ENCODE measurements at places on chromosomes 4 and X.

DNA sequence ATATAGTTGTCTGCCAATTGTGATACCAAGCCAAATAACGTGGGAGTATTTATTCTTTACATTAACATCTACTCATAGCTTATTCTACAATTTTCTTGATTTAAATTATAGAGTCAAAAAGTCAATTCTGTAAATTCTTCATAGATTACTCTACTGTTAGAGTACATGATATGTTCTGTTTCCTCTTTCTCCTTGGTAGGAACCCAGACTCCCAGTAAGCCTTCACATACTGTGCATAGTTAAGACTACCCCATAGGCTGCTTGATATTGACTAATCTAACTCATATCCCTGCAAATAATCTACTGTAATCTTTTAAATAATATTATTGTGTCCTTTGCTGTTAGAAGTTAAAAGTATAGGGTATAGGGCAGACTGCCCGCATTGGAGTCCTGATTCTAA is 35.4 kb downstream of the BANK1 start:
- DNase-seq = no peak

- DNase-seq = peak; percentile 8
These were observed 108.3 kb downstream of the JADE1 start for GRCh38 chr4:128917781-128918180.

GRCh38 chr4:21012851-21013331 is 312.6 kb downstream of the PACRGL start:
- DNase-seq = no peak

DNA sequence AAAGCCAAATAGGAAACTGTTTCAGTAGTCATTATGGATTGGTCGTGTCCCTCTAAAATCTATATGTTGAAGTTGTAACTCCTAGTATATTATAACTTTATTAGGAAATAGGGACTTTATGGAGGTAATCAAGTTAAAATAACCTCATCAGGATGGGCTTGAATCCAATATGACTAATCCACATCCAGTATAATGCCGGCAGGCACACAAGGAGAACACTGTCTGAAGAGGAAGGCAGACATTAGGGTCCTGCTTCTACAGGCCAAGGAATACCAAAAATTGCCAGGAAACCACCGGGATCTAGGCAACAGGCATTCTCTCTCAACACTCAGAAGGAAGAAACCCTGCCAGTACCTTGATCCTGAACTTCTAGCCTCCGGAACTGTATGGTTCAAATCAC is 130.3 kb downstream of the ATP10D start:
- DNase-seq = no peak

DNA sequence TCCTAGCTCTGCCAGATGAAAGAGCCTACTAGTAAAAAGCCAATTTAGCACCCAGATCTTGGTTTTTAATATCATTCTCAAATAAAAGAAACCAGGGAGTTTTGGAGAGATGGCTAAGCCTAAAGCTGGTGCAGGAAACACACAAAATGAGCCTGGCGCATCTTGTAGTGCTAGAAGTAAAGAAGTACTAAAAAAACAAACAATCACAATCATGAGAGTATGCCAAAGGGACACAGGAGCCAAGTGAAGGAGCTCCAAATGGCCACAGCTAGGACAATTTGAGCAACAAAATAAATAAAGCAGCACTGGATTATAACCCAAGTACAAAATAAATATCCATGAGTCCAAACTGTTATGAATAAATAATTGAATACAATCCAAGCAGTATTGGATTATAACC is 37.8 kb upstream of the HCCS start:
- DNase-seq = no peak

All from activated CD4-positive, alpha-beta T cell treated with anti-CD3 and anti-CD28 coated beads, Interleukin-2, Interleukin-4, amounts not matched to agents 100 ng/mL and 50 ng/mL, durations not matched to agents 16 hours and 8 hours (primary cell).